ENCODE measurements at places on chromosomes 7 and 10.

- DNase-seq = no peak
Measured at GRCh38 chr7:30805081-30805691, 34.0 kb downstream of the MINDY4 start.

DNA sequence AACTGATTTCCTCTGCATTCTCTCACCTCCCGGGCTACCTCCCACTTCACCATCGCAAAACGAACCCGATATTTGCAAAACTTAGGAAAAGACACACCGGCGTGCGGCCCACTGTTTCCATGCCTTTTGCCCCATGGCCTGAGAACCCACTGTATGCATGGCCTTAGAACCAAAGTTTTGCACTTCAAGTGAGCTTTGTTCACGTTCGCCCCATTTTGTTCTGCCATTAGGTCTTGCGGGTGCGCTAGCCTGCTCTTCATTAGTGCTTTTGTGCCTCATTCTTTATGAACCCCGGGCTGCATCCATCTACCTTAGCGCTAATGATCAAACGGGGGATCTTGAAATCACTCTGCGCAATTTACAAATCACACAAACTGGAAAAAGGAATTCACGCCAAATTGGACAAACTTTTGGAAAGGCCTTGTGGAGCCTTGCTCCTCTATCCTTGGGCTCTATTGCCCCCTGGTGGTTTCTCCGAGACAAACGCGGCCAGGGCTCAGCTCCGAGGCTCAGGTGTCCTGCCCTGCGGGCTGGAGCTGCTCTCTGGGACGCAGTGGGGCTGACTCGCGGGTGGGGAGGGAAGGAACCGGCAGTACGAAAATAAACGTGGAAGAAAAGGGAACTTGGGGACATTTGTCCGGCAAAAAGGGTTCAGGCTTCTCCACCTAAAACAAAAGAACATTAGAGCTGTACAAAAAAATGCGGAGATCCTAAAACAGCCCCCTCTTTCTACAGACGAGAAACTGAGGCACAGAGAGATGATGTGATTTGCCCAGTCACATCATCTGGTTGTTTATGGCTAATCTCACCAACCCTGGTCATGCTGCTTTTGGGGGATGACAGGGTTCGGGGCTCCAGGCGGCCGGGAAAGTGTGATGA is 300.4 kb upstream of the NFE2L3 start:
- DNase-seq = peak; percentile 69

DNA sequence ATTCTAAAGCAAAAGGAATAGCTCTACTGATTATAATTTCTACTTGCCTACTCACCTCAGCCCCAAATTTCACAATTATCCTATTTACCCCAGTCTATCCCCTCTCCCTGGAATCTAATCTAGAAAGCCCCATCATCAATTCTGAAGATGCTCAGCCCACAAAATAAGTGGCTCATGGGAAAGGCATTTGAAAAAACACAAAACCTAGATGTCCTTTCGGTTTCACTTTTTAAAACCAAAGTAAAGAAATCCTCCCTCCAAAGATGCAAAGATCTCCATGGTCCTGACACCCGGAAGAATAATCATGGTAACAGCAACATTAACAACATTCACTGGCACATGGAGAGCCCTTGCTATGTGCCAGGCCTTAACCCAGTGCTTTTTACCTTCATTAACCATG is 224.8 kb downstream of the FGFR2 start:
- no peak for DNase-seq

DNA sequence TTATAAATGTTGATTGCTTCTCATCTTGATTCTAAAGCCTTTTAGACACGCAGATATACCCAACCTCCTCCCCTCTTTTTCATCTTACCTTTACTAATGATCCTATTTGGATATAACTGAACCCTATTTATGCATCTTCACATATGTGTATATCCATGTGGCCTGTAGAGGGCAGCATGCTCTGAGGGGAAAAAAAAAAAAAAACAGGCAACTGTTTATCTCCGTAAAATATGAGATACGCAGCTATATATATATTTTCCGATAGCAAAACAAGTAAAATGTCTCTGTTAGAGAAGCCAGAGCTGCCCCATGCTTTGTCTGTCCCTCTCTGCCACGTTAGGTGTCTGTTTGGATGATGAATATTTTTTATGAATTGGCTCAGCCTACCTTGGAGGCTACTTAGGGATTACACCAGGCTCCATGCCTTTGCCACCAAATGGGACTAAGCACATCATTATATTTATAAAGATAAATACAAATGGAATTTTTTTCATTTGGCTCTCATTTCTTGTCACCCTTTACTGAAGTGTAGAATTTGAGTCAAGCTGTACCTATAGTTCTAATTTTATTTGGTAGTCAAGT is 174.8 kb upstream of the FZD1 start:
- DNase-seq = peak; percentile 42

DNA sequence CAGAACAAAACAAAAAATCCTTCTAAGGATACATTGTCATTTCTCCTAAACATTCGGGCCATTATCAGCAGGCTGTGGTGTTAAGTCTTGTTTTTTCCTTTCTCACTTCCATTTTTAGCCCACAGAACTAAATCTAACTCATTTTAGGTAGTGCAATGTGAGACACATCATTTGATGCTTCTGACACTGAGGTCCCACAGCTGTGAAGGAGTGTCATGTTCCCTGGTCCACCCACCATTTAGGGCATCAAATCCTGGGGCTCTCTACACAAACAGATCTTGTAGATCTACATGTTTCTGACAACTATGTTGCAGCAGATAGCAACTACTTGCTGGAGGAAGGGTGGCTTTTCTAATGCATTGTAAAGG is 232.5 kb upstream of the IGFBP3 start:
- no peak for DNase-seq

- peak; percentile 80 for DNase-seq
Measured at GRCh38 chr7:143380260-143380645, 892 bp upstream of the ZYX start.

GRCh38 chr7:38034062-38034908 is 113.8 kb downstream of the EPDR1 start:
- DNase-seq = no peak

DNA sequence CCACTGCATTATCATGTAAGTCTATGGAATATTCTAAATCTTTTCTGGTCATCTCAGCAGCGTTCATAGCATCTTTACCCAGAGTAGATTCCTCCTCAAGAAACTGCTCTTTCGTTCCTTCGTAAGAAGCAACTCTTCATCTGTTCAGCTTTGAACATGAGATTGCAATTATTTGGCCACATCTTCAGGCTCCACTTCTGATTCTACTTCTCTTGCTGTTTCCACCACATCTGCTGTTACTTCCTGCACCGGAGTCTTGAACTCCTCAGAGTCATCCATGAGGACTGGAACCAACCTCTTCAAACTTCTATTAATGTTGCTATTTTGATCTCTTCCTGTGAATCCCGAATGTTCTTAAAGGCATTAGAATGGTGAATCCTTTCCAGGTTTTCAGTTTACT is 12.7 kb downstream of the CHST12 start:
- no peak for DNase-seq

Measured in fibroblast of gingiva (primary cell).